ENCODE measurements at places on chromosomes 13 and 19. TPM values are rescaled to one million over a fixed set of nuclear protein-coding genes. Genes with fewer than 3 reads are reported as not detected.

Gene GRK1
- 0.22 TPM for total RNA-seq

Gene TUBB4A
- total RNA-seq: 0.18 TPM

Gene LPAR6
- 34.8 TPM for total RNA-seq

Gene FCHO1
- 0.53 TPM for total RNA-seq

Gene RASL11A
- 3.6 TPM for total RNA-seq

Gene CEACAM8
- total RNA-seq: 0.04 TPM

Gene SEMA6B
- total RNA-seq: 15.6 TPM

Gene GZMM
- 0.22 TPM for total RNA-seq

Gene OCEL1
- 3.1 TPM for total RNA-seq

Gene LRRC63
- total RNA-seq: 0.04 TPM

Gene ZNF709
- 5.4 TPM for total RNA-seq

Gene ERICH4
- total RNA-seq: not detected

Gene GSX1
- total RNA-seq: not detected

Gene TNFSF11
- total RNA-seq: 0.04 TPM

Gene IGFL3
- not detected for total RNA-seq

Gene LYPD5
- total RNA-seq: 0.22 TPM

Gene GNG7
- total RNA-seq: 0.58 TPM

Gene EDNRB
- 11.4 TPM for total RNA-seq

Gene S1PR5
- 0.75 TPM for total RNA-seq

Gene CGB5
- total RNA-seq: 0.40 TPM

Gene RNF17
- not detected for total RNA-seq

Gene ELAVL3
- 0.09 TPM for total RNA-seq

Gene KLC3
- total RNA-seq: 0.09 TPM

Gene C19orf73
- total RNA-seq: 0.35 TPM

Gene KLK14
- not detected for total RNA-seq

Gene CEACAM4
- not detected for total RNA-seq

Gene IZUMO2
- total RNA-seq: not detected

Gene NRTN
- total RNA-seq: 0.44 TPM

Gene ZNF665
- total RNA-seq: 4.7 TPM

Gene KCNK6
- 2.6 TPM for total RNA-seq

Gene RETN
- 2.0 TPM for total RNA-seq

Gene ZNF888
- total RNA-seq: 3.4 TPM

Gene ZNF667
- total RNA-seq: 8.1 TPM

Gene CACNG7
- 0.04 TPM for total RNA-seq

Gene ONECUT3
- not detected for total RNA-seq

Gene GPR183
- 1.8 TPM for total RNA-seq

Gene DACT3
- 14.6 TPM for total RNA-seq

Gene ADGRE3
- total RNA-seq: 0.04 TPM

Gene ZNF329
- total RNA-seq: 19.0 TPM

Gene MBD3L2
- not detected for total RNA-seq

Gene EPS8L1
- 2.3 TPM for total RNA-seq

Gene UBE2L5
- 0.18 TPM for total RNA-seq

Gene NLRP11
- total RNA-seq: not detected

Gene PNMA8B
- 3.5 TPM for total RNA-seq

Gene FXYD5
- total RNA-seq: 13.3 TPM

Gene DAND5
- total RNA-seq: 0.04 TPM

Gene CLPTM1
- total RNA-seq: 18.7 TPM

Gene RAB3A
- 1.5 TPM for total RNA-seq

Gene PSG3
- total RNA-seq: 1.3 TPM

Data from muscle of leg (tissue), 16 donors.